Left ventricle myocardium inferior (tissue), 1 donor: ENCODE measurements at places on chromosomes 3 and 15. TPM values are rescaled to one million over a fixed set of nuclear protein-coding genes. Genes with fewer than 3 reads are reported as not detected.

The LRRIQ4 gene
- not detected for total RNA-seq

The HCLS1 gene
- 8.7 TPM for total RNA-seq

The CSTA gene
- total RNA-seq = 0.74 TPM

The PEX5L gene
- total RNA-seq = 0.41 TPM

The NANOGP8 gene
- not detected for total RNA-seq

The CELSR3 gene
- total RNA-seq = 0.14 TPM

The ELL3 gene
- 0.82 TPM for total RNA-seq

The CHST13 gene
- total RNA-seq = 0.11 TPM

The PLA1A gene
- total RNA-seq = 2.8 TPM

The RTP1 gene
- total RNA-seq = not detected

The ACKR4 gene
- total RNA-seq = 5.2 TPM

The GOLGB1 gene
- total RNA-seq = 56.1 TPM

The ANKRD63 gene
- not detected for total RNA-seq

The THSD4 gene
- 95.8 TPM for total RNA-seq

The CTXN2 gene
- total RNA-seq = not detected

The CCDC54 gene
- not detected for total RNA-seq

The PLOD2 gene
- 21.1 TPM for total RNA-seq

The MCCC1 gene
- 47.7 TPM for total RNA-seq

The SETD2 gene
- total RNA-seq = 26.4 TPM

The DNAH12 gene
- 0.16 TPM for total RNA-seq

The PRR20G gene
- not detected for total RNA-seq

The CIP2A gene
- 1.6 TPM for total RNA-seq

The GOLGA6L10 gene
- 0.33 TPM for total RNA-seq

The INSYN1 gene
- total RNA-seq = 121 TPM

The SLC30A4 gene
- 2.8 TPM for total RNA-seq

The BFSP2 gene
- not detected for total RNA-seq
